Right cardiac atrium (tissue), 5 donors: ENCODE measurements at places on chromosomes 2 and 18. TPM values are rescaled to one million over a fixed set of nuclear protein-coding genes. Genes with fewer than 3 reads are reported as not detected.

The CPO gene
- total RNA-seq = 0.31 TPM

The LYPD1 gene
- not detected for total RNA-seq

The RAB1A gene
- total RNA-seq = 135 TPM

The CCDC68 gene
- total RNA-seq = 6.9 TPM

The UPP2 gene
- not detected for total RNA-seq

The SCRN3 gene
- total RNA-seq = 34.3 TPM

The SPP2 gene
- not detected for total RNA-seq

- DNase-seq = no peak
These were observed 185.7 kb downstream of the FAM210A start for GRCh38 chr18:13540477-13541182.

DNA sequence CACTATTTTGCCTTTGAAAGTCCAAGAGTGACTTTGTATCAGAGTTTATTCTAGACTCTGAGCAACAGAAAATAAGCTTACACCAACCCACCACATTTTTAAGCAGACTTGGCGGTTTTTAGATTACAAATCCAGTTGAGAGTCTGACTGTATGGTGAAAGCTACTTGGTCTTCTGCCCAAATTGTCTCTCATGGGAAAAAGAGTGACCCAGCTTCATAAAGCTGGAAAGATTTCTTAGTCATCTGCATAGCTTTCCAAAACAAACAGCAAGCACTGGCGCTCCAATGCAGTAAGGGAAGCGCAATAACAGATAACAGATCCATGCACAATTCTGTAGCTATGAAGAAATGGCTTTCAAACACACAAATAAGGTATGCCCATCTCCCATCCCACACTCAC lies 7.1 kb downstream of the DSG1 start:
- no peak for DNase-seq

- no peak for DNase-seq
These were observed 106.3 kb downstream of the TFCP2L1 start for GRCh38 chr2:121178730-121179129.

GRCh38 chr2:197308996-197309690 lies 1.4 kb downstream of the ANKRD44 start:
- no peak for DNase-seq

DNA sequence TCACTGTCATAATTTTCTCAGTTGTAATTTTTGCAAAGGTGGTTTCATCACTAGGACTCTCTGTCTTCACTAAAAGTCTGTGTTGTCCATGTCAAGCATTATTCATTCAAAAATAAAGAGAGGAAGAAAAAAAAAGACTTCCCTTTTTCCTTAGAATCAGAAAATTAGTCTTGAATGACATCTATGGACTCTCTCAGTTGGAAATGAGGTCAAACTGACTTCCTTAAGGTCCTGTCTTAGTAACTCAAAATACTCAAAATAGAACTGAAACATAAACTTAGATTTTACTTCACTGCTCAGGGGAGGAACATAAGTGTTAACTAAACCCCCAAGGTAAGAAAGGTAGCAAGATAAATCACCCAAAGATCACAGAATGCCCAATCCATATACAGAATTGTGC lies 2.2 kb upstream of the ZNF407 start:
- DNase-seq = no peak

DNA sequence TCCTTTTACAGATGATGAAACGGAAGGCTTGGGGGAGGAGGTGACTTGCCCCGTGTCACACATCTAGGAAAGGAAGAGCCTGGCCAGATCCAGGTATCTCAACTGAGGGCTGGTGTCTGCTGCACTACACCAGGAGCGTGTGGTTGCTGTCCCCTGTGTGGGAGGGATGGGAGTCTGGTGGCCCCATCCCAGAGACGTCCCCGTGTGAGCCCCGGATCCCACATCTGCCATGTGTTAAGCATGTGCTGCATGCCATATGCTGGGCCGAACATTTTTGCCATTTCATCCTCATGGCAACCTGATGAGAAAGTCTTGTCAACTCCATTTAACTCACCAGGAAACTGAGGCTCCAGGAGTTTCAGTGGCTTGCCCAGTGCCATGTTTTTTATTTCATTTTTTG lies 4.2 kb downstream of the GAREM2 start:
- DNase-seq = no peak

DNA sequence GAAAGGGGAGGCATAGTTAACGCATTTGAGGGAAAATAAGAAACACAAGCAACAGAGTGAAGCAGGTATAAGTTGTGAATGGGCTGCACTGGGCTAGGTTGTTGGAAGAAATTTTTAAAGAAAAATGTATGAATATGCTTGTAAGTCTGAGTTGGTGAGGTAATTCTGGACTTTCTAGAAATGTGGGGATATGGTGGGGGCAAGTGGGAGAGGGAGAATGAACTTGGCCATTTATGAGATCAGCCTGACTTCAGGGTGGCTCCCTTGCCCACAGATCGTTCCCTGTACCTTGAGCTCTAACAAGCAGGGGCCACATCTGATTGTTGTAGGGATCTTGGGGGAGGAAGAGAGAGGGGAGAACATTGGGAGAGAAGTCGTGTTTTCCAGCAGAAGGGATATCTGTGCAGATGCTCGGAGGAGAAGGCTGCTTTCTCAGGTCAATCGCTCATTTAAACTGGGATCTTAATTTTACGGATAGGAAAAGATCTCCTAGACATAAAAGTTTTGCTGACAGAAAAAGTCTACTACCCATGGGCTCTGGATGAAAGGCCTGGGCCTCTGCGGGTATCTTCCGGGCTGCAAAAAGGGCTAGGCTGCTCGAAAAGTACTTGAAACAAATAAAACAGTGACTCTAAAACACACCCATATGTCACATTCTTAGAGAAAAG lies 42.5 kb upstream of the FZD5 start:
- no peak for DNase-seq

DNA sequence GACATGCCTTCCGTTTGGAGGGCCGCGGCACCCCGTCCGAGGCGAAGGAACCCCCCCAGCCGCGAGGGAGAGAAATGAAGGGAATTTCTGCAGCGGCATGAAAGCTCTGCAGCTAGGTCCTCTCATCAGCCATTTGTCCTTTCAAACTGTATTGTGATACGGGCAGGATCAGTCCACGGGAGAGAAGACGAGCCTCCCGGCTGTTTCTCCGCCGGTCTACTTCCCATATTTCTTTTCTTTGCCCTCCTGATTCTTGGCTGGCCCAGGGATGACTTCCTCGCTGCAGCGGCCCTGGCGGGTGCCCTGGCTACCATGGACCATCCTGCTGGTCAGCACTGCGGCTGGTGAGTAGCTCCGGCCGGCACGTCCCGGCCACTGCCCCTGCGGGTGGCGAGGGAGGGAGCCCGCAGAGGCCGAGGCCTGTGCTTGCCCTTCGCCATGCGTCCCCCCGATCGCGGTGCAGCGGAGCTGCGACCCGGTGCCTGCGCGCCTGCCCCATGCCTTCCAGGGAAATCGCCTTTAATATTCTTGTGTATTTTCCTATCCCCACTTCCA lies 1.2 kb downstream of the BMPR2 start:
- peak; percentile 42 for DNase-seq

GRCh38 chr2:24456599-24457556 lies 34.2 kb upstream of the NCOA1 start:
- peak; percentile 86 for DNase-seq

GRCh38 chr2:109560265-109560664 lies 53.5 kb downstream of the SEPTIN10 start:
- no peak for DNase-seq

DNA sequence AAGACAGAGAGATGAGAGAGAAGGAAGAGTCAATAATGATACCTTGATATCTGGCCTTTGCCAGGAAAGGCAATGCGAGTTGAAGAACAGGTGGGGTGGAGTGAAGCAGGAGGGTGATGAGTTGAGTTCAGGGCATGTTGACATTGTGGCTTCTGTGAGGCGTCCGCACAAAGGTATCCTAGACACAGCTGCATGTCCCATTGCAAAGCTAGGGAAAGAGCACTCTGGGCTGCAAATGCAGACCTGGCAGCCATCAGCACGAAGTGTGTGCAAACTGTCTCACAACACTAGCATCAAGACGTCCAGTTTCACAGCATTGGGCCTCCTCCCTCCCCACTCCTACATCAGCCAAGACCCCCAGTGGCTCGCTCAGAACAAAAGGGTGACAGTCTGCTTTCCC lies 36.1 kb downstream of the TEX51 start:
- no peak for DNase-seq

- DNase-seq = no peak
These were observed 5.5 kb upstream of the KIF1A start for GRCh38 chr2:240825476-240825875.

GRCh38 chr2:151953467-151953866 lies 125.2 kb upstream of the ARL5A start:
- no peak for DNase-seq

DNA sequence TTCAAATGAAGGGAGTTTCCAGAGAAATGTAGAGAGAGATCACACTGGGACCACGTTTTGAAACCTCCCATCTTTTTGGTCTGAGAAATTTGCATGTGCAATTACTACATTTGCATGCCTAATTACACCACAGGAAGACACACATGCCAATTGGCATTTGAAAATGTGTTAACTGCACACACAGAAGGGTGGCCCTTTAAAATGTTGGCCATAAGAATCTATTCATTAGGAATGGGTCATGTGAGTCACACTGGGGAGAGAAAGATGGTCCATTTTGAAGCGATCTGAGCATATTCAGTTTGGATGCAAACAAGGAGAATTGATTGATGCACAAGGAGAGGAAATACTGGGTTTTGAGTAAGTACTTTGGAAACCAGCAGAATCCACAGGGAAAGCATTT lies 1407.1 kb upstream of the ACVR2A start:
- no peak for DNase-seq

GRCh38 chr2:178700922-178701342 lies 106.3 kb downstream of the TTN start:
- no peak for DNase-seq
